ENCODE measurements at places on chromosomes 13 and 19. TPM values are rescaled to one million over a fixed set of nuclear protein-coding genes. Genes with fewer than 3 reads are reported as not detected.

Gene KLF12
- total RNA-seq, result 2.8 TPM

Gene CASP14
- 0.51 TPM for total RNA-seq

GRCh38 chr13:99269627-99270241 is 11.6 kb upstream of the GPR18 start:
- H3K27ac ChIP-seq, result no peak overlapping the region
- H3K27me3 ChIP-seq, result no peaks in the 10 kb centered on the region
- no peak overlapping the region for H3K4me3 ChIP-seq
- no peak for DNase-seq

- no peaks in the 10 kb centered on the region for H3K36me3 ChIP-seq
- H3K27ac ChIP-seq, result no peak overlapping the region
- H3K4me1 ChIP-seq, result no peaks in the 10 kb centered on the region
Measured at GRCh38 chr19:32611161-32611560, 30.2 kb downstream of the PDCD5 start.

Gene CEACAM4
- total RNA-seq, result 1.0 TPM

- H3K27me3 ChIP-seq, result no peaks in the 10 kb centered on the region
- no peak overlapping the region for H3K27ac ChIP-seq
- DNase-seq, result no peak
- no peak overlapping the region for H3K4me3 ChIP-seq
- H3K36me3 ChIP-seq, result no peaks in the 10 kb centered on the region
Measured at GRCh38 chr19:6769006-6769619, 1.9 kb upstream of the SH2D3A start.

- H3K27ac ChIP-seq, result no peak overlapping the region
- H3K36me3 ChIP-seq, result no peaks in the 10 kb centered on the region
- H3K4me3 ChIP-seq, result no peak overlapping the region
- H3K27me3 ChIP-seq, result no peaks in the 10 kb centered on the region
Measured at GRCh38 chr13:30111810-30112209, 195.5 kb downstream of the KATNAL1 start.

DNA sequence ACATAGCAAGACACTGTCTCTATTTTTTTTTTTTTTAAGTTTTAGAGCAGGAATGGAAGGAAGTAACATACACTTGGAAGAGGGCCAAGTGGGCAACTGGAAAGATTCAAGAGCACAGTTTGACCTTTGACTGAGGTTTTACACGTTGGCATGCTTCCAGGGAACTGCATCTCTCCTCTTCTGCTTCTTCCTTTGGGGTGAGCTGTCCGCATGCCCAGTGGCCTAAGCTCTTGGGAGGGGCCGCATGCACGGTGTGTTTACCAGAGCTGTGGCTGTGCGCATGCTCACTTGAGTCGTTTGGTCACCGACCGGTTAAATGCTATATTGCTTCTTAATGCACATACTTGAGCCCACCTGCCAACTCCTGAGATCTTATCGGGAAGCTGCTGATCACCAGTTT is 727.7 kb downstream of the UQCRFS1 start:
- H3K36me3 ChIP-seq, result no peaks in the 10 kb centered on the region
- H3K4me1 ChIP-seq, result no peaks in the 10 kb centered on the region
- DNase-seq, result no peak

Gene MEIOSIN
- total RNA-seq, result 1.8 TPM

GRCh38 chr19:30662211-30662861 is 290.2 kb downstream of the ZNF536 start:
- no peak overlapping the region for H3K27ac ChIP-seq
- H3K4me1 ChIP-seq, result no peaks in the 10 kb centered on the region
- H3K27me3 ChIP-seq, result no peaks in the 10 kb centered on the region
- no peak overlapping the region for H3K4me3 ChIP-seq

GRCh38 chr13:24187185-24187584 is 26.7 kb downstream of the SPATA13 start:
- no peaks in the 10 kb centered on the region for H3K27me3 ChIP-seq
- H3K4me3 ChIP-seq, result no peak overlapping the region
- H3K36me3 ChIP-seq, result no peaks in the 10 kb centered on the region
- H3K27ac ChIP-seq, result no peak overlapping the region
- H3K4me1 ChIP-seq, result no peaks in the 10 kb centered on the region
- no peak for DNase-seq

- no peaks in the 10 kb centered on the region for H3K27me3 ChIP-seq
- no peaks in the 10 kb centered on the region for H3K4me1 ChIP-seq
- no peak overlapping the region for H3K4me3 ChIP-seq
- no peak for DNase-seq
- no peaks in the 10 kb centered on the region for H3K36me3 ChIP-seq
- no peak overlapping the region for H3K27ac ChIP-seq
Measured at GRCh38 chr13:79772811-79773210, 291.9 kb downstream of the NDFIP2 start.

Gene IFI30
- 20.9 TPM for total RNA-seq

- no peak overlapping the region for H3K27ac ChIP-seq
- no peaks in the 10 kb centered on the region for H3K27me3 ChIP-seq
- no peak for DNase-seq
- H3K4me3 ChIP-seq, result no peak overlapping the region
- peaks cover 4% of the 10 kb centered on the region for H3K4me1 ChIP-seq
Measured at GRCh38 chr13:49694446-49694845, 3.2 kb upstream of the EBPL start.

DNA sequence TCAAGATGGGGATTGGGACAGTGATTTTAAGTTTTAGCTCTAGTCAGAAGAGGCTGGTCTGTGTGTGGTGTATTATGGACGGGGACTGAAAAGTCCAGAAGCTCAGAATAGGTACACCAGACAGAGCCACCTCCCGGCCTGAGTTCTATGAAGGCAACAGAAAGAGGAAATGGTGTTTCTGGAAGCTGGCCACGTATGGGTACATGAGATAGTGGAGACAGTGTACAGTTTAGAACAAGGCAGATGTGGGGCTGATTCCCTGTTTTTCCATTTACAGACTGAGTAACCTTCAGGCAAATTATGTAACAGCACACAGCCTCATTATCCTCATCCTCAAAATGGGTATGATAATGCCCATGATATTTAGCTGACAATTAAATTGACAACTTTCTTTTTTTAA is 1.3 kb downstream of the ZNF175 start:
- DNase-seq, result no peak
- H3K4me3 ChIP-seq, result no peak overlapping the region
- no peaks in the 10 kb centered on the region for H3K36me3 ChIP-seq
- H3K27me3 ChIP-seq, result no peaks in the 10 kb centered on the region
- H3K4me1 ChIP-seq, result no peaks in the 10 kb centered on the region

Gene LILRB1
- total RNA-seq, result 0.68 TPM

Gene PET100
- total RNA-seq, result 60.4 TPM

Gene SPART
- total RNA-seq, result 41.9 TPM
